Fibroblast of the aortic adventitia (primary cell): ENCODE measurements at places on chromosomes 2 and 18. TPM values are rescaled to one million over a fixed set of nuclear protein-coding genes. Genes with fewer than 3 reads are reported as not detected.
A peak's percentile ranks its signal among the peaks of the same experiment; 100 is the strongest.

Gene ABHD1
- total RNA-seq = 0.09 TPM in 1 of 2 replicates, not detected in the other

Gene RBKS
- 1.3 and 1.4 TPM in 2 replicates for total RNA-seq

Gene TTL
- total RNA-seq = 33.6 and 75.6 TPM in 2 replicates

Gene PRKCE
- 12.5 and 17.9 TPM in 2 replicates for total RNA-seq

Gene MYOM1
- 0.90 and 7.5 TPM in 2 replicates for total RNA-seq

Gene KYNU
- under 0.01 and 1.3 TPM in 2 replicates for total RNA-seq

Gene MTLN
- 38.6 and 51.1 TPM in 2 replicates for total RNA-seq

Gene MPPE1
- total RNA-seq = 24.0 and 65.0 TPM in 2 replicates

Gene GALR1
- under 0.01 TPM in 1 of 2 replicates, not detected in the other for total RNA-seq

Gene NTSR2
- total RNA-seq = not detected in 2 replicates

Gene RUFY4
- not detected in 2 replicates for total RNA-seq

Gene POMC
- total RNA-seq = 0.63 and 7.5 TPM in 2 replicates

GRCh38 chr2:53854678-53855077 lies 5.1 kb downstream of the GPR75 start:
- no peak for DNase-seq

GRCh38 chr2:98464772-98465310 lies 20.2 kb downstream of the INPP4A start:
- no peak for DNase-seq

GRCh38 chr2:216596980-216597509 lies 36.2 kb upstream of the IGFBP2 start:
- DNase-seq = no peak

DNA sequence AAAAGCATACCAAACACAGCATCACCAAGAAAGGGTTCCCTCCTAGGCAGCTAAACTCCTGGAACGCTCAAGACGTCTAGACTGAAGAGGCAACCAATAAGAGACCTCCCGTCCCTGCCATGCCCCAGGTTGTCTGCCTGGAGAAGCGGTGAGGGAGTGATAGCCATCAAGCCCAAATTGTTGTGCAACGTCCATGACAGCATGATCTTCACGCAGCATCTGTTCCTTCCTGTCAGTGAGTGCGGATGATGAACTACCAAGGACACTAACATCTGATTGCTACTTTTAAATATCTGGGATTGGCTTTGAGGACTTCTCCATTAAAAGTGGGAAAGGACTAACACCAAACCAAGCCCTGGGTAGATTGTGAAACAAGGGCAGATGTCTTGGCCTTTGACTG lies 149.7 kb downstream of the TXNL1 start:
- no peak for DNase-seq

DNA sequence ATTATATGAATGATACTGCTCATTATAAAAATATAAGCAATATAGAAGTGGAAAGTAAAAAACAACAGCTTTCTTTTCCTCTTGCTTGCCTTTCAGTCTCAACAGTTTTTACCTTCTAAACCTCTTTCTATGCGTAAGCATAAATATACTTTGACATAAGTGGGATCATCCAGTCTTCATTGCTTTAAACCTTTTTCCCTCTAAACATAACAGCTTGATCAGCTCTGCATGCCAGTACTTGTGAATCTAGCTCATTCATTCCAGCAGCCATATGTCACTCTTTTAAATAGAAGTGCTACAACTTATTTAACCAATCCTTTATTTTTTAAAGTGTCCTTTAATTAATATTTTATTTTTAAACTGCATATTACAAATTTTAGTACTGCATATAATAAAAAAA lies 88.1 kb downstream of the TTC27 start:
- peak; percentile 34 for DNase-seq

- DNase-seq = peak; percentile 38
Measured at GRCh38 chr2:237726401-237726830, 72.2 kb upstream of the RBM44 start.

DNA sequence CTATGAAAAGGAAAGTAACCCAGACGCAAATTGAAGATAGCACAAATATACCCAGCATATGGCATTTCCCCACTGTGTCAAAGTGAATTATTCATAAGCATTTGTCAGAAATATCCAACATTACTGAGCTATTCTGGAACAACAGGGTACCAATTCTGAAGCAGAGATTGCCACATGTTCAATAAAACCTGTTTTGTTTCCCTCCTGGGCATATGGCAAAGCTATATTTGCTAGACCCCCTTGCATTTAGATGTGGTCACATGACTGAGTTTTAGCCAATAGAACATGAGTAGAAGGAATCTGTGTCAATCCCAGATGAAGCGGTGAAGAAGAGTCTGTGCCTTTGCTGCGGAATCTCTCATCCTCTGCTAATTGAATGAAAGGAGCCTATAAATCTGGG lies 296.4 kb upstream of the DLGAP1 start:
- no peak for DNase-seq

DNA sequence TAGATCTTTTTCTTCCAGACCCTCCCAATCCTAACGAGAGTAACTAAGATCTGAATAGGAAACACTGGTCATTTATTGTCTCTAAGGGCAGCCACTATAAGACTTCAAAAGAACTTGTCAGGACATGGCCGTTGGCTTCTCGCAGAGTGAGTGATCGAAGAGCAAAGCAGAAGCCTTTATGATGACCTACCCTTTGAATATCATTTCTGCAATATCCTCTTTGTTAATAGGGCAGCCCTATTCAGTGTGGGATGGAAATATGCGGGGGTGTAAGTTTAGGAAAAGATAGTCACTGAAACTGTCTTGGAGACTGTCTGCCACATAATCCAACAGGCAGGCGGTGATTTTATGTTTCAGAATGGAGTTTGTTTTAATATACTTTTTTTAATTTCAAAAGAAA lies 70.9 kb downstream of the FBXO36 start:
- no peak for DNase-seq

GRCh38 chr2:41719756-41720155 lies 328.1 kb upstream of the PKDCC start:
- no peak for DNase-seq

DNA sequence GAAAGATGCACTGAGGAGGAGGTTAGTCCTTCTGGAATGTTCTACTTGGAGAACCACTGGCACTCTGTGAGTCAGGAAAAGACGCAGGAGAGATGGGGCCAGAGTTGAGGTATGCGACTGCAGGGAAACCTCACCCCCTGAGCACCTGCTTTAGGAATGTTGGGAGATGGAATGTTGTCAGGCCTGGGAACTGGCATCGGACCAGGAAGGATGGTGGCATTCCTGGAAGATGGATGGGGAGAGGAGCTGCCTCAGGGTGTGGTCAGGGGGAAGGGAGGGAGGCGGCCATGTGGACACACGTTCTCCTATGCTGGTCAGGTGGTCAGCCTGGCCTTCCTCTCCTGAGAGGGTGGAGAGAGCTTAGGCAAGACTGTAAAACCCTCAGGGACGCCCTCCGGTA lies 146.3 kb downstream of the CELF4 start:
- peak; percentile 4 for DNase-seq

GRCh38 chr2:179251870-179252269 lies 12.8 kb downstream of the SESTD1 start:
- peak; percentile 16 for DNase-seq

DNA sequence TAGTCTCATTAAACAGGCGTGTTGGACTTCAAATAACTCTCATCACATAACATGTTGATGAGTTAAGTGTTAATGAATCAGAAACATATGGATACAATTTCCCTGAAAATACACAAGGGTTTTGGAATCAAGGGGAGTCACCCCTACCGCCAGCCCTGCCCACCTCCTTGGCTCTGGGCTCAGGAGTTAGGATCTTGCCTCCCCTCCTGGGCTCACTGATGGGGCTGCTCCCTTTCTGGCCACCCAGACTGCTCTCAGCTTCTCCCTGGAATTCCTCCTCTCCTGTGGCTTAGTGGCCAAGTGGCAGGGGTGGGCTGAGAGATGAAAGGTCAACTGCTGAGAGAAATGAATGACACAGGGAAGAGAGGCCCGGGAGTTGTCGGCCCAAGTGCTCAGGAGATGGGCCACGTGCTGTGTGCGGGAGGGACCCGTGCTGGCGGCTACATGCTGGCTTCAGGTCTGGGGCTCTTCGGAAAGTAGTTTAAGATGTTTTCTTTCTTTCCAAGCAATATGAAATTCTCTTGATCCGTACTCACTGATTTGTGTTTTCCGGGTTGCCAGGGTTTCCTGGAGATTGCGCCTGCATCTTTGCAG lies 55.8 kb upstream of the TNP1 start:
- DNase-seq = peak; percentile 4

- no peak for DNase-seq
Measured at GRCh38 chr2:23425338-23425871, 40.4 kb downstream of the KLHL29 start.

DNA sequence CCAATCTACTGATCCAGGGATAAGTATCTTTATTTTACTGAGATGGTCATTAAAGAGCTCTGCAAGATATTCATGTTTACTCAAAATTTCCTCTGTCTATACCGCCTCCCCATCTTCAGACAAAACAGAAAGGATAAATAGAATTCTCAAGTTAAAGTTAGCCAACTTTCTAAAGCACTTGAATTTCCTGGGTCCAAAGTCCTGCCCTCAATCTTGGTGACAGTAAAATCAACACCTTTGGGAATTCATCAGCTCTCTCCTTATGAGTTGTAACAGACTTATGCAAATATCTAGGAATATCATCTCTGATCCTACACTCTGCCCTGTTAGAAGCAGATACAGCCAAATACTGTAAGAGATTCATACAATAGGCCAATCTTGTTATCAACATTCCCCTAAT lies 122.5 kb upstream of the HAAO start:
- DNase-seq = no peak

DNA sequence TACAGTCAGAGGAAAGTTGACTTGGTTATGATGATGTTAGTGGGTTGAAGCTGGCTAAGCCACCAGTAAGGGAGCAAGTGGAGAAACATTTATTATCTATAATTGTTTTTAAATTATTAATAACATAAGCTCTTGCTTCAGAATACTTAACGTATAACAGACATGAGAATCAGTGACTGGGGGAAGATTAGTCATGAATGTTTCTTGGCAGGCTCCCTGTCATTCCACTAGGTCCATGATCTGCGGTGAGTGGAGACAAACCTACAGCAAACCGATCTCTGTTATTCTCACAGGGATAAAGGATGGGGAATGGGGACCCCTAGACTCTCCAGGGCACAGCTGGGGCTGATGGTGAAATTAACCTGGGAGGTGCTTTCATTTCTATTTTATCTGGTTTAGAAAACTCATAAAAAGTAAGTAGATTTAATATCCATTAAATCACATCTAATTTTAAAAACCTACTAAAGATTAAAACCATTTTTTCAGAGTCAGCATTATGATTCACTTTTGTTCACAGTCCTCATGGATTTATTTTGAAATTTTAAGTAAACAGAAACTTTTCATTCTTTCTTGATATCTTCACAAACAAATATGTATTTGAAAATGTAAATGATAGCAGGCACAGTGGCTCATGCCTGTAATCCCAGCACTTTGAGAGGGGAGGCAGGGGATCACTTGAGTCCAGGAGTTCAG lies 420.3 kb downstream of the PTPRM start:
- peak; percentile 74 for DNase-seq

GRCh38 chr2:198080879-198081765 lies 276.7 kb downstream of the PLCL1 start:
- no peak for DNase-seq

DNA sequence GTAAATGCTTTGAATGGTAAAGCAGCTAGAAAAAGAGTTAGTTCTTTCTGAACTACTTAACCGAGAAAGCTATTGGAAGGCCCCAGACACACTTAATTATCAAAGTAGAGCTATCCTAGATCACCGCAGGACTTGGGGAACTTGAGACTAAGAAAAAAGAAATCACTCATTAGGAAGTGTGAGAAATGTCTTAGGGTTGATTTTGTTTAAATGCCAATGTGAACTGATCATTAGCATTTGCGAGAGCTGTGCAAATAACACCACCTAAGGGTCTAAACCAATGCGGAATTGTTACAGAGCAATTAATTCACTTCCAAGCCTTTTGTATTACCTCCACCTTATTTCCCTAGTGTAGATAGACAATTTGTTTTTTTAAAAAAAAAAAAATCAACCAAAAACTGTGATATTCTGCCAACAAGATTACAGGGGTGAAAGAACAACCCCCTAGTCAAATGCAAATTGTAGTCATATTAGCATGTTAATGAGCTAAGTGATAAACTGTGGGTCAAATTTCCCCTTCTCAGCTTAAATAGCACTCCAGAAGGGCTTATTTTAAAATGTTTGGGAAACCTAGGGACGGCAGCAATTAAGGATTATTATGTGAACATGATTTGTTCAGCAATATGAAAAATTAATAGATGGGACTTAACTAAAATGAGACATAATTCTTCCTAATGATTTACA lies 246.2 kb upstream of the STON1 start:
- no peak for DNase-seq

GRCh38 chr2:128091726-128092080 lies 703 bp downstream of the UGGT1 start:
- peak; percentile 30 for DNase-seq

DNA sequence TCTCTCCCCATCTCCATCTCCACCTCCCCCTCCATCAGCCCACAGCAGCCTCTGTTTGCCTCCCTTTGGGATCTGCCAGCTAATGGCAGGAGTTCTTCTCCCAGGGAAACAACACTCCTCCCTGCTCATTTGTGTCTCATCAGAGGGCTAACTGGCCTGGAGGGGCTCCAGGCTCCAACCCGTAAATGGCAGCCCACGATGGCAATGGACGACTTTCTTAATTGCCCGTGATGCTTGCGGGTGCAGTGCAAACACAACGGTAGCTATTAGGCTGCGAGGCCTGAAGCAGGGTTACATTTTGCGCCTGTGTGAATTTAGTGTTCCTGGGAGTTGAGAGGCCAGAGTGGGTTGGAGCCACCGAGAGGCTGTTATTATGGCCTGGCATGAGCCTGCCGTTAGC lies 285.1 kb downstream of the TNS1 start:
- no peak for DNase-seq

DNA sequence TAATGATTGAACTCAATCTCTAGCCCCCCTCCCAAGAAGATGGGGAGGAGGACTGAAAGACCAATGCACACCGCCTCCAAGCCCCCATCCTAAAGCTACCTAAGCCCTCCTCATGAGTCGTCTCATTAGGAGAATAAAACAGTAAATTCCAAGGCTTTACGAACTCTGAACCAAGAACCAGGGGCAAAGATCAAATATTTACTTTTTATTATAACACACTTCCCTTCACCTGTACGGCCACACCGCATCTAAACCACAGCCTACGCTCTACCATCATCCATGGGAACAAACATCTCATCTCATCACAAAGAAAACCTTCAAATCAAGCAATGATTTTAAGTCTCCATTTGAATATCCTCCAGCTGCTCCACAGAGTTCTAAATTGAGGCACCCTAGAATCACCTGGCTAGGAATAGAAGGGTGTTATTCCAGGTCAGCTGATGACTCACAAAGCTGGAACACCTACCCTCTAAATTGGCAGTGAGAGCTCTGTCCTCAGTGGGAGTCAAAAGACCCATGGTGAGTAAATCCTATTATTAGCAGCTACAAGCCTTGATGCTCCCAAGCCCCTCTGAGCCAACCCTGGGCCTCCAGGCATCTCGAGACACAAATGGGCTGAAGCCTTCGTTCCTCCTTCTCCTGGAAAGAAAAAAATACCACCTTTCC lies 45.6 kb upstream of the BZW1 start:
- DNase-seq = peak; percentile 47

DNA sequence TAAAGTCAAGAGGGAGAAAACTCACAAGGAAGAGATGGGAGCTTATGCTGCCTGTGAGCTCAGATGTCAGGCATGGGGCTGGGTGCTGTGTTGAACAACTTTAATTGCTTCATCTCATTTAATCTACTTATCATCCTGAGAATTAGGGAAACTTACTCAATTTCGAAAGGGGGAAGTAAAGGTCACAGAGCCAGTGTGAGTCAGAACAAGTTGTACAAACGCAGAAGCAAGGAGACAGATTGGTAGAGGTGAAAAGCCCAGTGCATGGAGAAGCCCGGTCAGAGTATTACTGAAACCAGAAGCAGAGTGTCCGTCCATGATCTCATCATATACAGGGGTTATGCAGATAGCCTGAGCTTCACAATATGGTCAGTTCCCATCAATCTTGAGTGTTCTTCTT lies 281.1 kb upstream of the POU3F3 start:
- DNase-seq = no peak
